ENCODE measurements at places on chromosomes 7 and 10.

GRCh38 chr7:37493123-37493522 lies 44.5 kb upstream of the ELMO1 start:
- DNase-seq, result peak; percentile 85

- DNase-seq, result no peak
Observed at GRCh38 chr10:8392216-8392615, 337.7 kb downstream of the GATA3 start.

DNA sequence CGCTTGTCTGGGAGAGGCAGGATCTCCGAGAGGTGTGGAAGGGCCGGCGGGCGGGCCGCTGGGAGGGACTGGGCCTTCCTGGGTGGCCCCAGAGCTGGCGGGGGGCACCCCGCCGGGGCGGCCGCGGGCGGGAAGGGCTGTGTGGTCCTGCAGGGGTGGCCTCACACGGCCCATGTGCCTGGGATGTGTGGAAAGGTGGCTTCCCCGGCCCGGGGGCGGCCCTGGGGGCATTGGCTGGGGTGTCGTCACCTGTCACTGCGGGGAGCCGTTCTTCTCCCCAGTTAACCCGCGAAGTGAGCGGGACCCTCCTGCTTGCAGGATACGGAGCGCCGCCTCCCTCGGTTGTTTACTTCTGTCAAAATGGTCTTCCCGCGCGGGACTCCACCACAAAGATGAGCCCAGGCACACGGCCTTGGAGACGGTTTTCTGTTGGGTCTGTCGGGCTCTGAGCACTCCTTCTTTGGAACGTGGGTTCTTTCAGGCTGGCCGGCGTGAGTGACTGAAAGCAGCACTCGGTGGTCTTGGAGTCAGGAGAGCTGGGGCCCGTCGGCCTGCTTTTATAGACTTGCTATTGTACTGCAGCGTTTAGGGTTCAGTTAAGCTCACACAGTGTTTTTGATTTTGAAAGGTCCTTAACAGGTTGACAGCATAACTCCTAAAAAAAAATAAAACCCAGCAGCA lies 700 bp downstream of the SMC3 start:
- peak; percentile 58 for DNase-seq

DNA sequence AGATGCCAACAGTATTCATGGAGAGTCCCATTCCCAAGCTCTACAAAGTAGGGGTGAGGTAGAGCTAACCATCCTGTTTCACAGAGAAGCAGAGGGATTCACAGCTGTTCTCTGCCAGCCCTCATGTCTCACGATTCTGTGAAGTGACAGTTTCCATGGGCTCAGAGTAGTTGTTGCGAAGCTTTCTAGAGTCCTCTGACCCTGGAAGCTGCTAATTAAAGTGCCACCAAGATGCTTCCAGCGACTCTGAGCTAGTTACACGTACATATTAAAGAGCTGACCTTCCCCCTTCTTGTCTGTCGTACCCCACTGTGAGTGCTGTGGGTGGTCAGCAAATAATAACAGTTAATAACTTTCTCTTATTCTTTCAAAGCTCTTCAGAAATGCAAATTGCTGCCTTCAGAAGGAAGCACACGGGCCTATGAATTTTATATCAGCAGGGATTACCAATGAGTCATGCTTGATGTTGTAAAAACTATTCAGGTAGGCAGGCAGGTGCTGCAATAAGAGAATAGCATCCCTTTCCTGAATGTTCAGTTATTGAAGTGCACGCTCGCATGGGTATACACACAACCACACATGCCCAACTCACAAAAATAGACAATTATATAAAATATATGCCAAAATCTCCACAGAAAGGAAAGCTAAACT lies 34.1 kb downstream of the DNAJB9 start:
- no peak for DNase-seq

DNA sequence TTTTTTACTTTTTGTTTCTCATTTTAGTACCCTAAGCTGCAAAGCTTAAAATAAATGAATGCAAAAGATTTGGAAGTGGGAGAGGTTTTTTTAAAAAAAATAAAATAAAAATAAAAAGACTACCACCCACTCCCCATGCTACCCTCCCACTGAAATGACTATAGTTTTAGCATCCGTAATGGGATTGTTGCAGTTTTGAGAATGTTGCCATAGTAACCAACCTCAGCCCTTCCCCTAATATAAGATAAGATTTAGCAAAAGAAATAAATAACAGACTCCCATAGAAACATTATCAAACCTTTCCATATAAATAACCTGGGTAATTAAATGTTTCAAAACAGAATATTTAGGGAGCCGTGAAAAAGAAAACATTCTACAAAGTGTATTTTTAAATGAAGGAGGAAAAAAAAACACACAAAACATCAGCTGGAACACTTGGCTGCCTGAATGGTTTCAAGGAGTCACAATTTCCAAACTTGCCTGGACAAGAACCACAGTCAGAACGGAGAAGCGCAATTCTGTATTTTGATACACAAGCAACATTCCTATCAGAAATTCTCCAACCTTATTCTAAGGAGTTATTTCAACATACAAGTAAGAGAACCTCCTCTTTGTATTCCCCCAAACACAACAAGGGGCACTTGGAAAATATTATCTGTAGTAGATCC lies 57.4 kb downstream of the DGKI start:
- DNase-seq, result no peak

GRCh38 chr10:78702876-78703275 lies 365.9 kb upstream of the ZMIZ1 start:
- no peak for DNase-seq

- no peak for DNase-seq
Observed at GRCh38 chr10:113922787-113923570, 68.5 kb downstream of the NHLRC2 start.

DNA sequence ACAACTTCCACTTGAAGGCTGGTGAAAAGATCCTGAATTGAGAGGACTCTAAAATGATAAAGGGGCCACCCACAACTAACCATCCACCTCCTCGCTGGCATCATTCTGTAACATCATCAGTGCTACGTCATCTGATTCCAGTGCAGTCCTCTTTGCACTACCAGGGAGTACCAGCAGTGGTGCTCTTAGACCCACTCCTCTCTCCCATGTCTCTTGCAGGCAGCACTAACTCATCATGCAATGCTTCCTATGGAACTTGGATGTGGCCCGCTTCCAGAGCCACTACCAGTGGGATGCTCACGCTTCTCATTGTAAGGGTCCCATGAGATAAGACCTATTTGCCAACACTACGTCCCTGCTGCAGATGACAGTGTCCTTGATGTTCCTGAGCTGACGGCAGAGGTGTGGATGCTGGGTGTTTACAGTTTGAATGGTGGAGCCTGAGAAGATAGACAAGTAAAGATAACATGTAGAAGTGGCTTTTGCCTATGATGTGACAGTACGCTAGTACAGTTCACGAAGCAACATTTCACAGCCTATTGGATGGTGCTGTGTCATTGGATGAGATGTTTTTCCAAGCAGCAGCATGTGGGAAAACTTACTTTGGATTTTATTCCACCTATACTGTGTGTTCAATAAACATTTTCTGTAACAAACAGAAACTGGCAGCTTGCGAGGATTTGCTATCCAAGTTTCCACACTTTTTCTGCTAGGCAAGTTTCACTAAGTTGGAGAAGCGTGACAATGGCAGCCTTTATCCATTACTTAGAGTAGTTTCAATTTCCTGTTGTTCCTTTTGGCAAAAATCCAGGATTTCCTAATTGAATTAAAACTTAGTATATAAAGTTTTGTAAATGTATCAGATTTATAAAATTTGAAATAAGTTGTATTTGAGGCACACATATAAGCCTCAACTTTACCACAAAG lies 35.8 kb upstream of the COBL start:
- DNase-seq, result no peak

- DNase-seq, result no peak
Observed at GRCh38 chr7:158259141-158259540, 328.5 kb downstream of the PTPRN2 start.

- no peak for DNase-seq
Observed at GRCh38 chr10:78568620-78569019, 500.1 kb upstream of the ZMIZ1 start.

DNA sequence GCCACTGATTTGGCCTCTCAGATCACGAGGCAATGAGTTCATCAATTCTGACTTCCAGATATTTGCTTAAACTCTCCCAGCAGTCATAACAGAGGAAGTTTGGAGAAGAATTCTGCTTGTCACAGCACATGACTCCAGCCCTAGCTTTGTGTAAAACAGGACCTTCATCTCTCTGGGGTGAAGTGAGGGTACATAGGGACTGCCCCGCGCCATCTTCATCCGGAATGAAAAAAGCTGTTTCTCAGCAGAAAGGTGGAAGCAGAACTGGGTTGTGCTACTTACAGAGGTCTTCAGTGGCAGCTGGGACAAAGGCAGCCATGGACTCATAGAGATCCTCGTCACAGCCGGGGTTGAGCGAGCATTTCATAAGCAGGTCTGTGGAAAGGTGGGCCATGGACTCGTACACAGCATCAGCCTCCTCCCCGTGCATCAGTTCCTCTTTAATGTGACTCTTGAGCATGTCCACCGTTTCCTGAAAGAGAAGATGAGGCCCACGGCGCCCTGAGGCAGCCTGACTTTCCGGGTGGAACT lies 58.4 kb upstream of the TM9SF3 start:
- DNase-seq, result peak; percentile 49

DNA sequence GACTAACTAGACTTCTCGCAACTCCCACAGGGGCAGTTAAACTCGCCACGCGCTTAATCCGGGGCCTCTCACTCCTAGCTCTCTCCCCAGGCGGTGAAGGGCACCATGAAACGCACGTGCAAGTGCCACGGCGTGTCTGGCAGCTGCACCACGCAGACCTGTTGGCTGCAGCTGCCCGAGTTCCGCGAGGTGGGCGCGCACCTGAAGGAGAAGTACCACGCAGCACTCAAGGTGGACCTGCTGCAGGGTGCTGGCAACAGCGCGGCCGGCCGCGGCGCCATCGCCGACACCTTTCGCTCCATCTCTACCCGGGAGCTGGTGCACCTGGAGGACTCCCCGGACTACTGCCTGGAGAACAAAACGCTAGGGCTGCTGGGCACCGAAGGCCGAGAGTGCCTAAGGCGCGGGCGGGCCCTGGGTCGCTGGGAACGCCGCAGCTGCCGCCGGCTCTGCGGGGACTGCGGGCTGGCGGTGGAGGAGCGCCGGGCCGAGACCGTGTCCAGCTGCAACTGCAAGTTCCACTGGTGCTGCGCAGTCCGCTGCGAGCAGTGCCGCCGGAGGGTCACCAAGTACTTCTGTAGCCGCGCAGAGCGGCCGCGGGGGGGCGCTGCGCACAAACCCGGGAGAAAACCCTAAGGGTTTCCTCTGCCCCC lies 19.5 kb downstream of the WNT8B start:
- peak; percentile 84 for DNase-seq

DNA sequence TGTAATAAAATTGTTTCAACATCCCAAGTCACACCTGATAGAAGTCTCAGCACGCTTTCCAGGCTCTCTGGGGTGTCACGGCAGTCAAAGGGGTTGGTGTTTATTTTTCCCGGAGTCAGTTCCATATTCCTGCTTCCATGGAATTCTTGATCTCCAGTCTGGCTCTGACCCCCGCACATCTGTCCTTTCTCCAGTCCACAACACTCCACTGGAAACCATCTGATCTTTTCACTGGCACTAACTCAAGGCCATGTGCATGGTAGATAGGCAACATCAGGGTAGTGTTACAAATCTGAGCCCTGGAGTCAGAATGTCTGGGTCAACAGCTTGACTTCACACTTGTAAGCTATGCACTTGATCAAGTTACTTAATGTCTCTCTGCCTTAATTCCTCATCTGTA lies 176.2 kb downstream of the WDR11 start:
- DNase-seq, result no peak

- peak; percentile 65 for DNase-seq
Observed at GRCh38 chr10:59885430-59886134, 20.8 kb downstream of the CCDC6 start.

GRCh38 chr10:69119896-69120295 lies 4.1 kb upstream of the VPS26A start:
- no peak for DNase-seq

- DNase-seq, result no peak
Observed at GRCh38 chr10:45599021-45599603, 73.5 kb downstream of the ZFAND4 start.

- no peak for DNase-seq
Observed at GRCh38 chr7:12926206-12926605, 238.8 kb downstream of the ARL4A start.

All from Ammon's horn (tissue), 1 donor.